ENCODE measurements at places on chromosomes 7 and 10. TPM values are rescaled to one million over a fixed set of nuclear protein-coding genes. Genes with fewer than 3 reads are reported as not detected.

The CYP2C9 gene
- 0.38 TPM for total RNA-seq

The GBF1 gene
- 40.3 TPM for total RNA-seq

The ACTL6B gene
- not detected for total RNA-seq

The ADAM12 gene
- 0.92 TPM for total RNA-seq

The FGFR2 gene
- total RNA-seq = 59.2 TPM

The GLCCI1 gene
- total RNA-seq = 63.9 TPM

The ARHGAP22 gene
- total RNA-seq = 9.6 TPM

The CASTOR2 gene
- total RNA-seq = 9.0 TPM

The HOXA4 gene
- 8.5 TPM for total RNA-seq

The DNAJC2 gene
- total RNA-seq = 17.1 TPM

Measured in lower lobe of right lung (tissue), 2 donors.